Stomach (tissue), 19 donors: ENCODE measurements at places on chromosomes 16 and 17.

DNA sequence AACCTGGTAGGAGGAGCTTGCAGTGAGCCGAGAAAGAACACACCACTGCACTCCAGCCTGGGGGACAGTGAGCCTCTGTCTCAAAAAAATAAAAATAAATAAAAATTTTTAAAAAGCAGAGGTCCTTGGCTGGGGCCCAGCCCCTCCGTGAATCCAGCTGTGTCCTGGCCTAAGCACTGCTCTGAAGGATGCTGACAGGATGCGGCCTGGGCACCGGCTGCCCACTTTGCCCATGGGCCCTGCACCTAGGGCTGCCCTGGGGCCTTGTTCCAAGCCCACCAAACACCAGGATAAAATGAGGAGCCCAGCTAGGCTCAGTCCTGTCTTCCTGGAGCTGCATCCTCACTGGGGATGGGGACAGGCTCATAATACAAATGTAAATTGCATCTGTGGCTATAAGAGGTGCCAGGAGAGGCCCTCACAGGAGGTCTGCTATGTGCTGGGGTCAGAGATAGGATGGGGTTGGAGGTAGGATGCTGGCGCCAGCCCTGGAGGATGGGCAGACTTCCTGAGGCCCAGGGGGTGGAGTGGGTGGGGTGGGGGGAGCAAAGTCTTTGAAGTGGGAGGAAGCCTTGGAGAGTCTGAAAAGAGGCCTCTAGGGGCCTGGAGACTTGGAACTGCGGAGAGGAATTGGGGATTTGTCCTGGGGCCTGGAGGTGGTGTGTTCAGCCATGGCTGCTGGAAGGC lies 6.2 kb downstream of the C16orf89 start:
- DNase-seq, result no peak

- no peak for DNase-seq
Observed at GRCh38 chr16:72588551-72588950, 416.6 kb upstream of the PMFBP1 start.

GRCh38 chr16:55284718-55285099 lies 39.3 kb upstream of the IRX6 start:
- DNase-seq, result no peak

DNA sequence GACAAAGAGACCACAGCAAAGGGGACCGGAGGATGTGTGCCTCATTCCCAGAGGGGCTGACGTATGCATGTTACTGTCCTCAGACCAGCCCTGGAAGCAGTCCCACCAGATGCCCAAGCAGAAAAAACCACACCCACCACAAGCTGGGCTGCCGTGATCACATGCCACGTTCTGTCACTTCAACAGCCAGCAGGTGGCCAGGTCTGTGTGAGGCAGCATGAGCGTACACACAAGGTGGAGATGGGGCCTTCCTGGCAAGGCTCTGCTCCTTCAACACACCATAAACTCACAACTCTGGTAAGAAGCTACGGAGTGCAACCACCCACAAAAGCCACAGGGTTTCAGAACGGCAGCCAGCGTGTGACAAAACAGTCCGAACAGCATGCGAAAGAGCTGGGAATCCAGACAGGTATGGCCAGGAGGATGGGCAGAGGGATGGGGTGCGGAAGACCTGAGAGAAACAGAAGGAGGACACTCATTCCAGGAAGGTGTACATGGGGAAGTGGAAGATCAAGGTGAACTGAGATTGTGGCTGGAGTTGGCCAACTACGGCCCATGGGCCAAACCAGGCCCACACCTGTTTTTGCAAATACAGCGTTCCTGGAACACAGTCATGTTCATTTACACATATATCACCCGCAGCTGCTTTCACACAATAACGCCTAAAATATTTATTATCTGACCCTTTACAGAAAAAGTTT lies 27.9 kb downstream of the MBTPS1 start:
- DNase-seq, result peak; percentile 65

DNA sequence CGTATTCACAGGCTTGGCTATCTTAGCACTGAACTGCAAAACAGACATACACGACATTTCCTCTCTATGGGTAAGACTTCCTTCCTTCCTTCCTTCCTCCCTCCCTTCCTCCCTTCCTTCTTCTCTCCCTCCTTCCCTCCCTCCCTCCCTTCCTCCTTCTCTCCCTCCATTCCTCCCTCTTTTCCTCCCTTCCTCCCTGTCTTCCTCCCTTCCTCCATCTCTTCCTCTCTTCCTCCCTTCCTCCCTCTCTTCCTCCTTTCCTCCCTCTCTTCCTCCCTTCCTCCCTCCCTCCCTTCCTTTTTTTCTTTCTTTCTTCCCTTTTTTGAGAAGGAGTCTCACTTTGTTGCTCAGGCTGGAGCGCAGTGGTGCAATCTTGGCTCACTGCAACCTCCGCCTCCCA lies 22.4 kb upstream of the SHISA9 start:
- DNase-seq, result no peak

DNA sequence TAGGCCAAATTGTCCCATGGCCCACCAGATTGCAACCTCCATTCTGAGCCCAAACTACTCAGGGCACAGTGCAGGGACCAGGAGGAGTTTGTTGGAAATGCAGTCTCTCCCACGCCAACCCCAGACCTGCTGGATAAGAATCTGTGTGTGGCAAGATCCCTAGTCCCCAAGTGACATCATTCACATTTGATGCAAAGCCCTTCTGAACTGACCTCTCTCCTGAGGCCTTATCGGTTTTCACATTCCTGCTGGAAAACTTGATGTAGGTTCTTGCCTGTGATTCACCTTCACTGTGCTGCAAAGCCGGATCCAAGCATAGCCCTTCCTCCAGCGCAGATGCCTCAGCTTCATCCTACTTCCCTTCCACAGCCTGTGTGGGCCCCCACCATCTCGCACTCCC lies 6.6 kb upstream of the SHCBP1 start:
- no peak for DNase-seq

DNA sequence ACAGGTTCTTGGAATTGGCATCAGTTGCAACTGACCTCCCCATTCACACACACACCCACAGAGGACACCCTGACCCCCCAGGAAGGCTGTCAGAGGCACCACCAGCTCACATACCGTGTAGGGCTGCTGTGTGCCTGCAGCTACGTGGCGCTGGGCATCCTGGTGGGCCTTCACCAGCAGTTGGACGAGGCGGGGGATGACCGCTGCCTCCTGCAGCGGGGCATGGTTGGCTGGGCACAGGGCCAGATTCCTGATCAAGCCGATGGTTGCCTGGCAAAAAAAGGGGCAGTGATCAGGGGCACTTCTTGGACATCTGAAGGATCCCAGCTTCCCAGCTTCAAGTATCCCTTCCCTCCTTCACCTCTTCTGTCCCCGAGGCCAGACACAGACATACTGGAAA lies 24.2 kb upstream of the HAP1 start:
- no peak for DNase-seq

DNA sequence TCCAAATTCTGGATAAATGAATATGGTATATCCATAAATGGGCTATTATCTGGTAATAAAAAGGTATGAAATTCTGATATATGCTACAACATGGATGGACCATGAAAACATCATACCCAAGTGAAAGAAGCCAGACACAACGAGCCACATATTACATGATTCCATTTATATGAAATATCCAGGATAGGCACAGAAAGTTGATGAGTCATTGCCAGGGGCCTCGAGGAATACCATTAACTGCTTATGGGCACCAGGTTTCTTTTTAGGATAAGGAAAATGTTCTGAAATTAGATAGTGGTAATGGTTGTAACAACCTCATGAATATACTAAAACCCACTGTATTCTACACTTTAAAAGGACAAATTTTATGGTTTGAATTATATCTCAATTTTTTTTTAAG lies 123.2 kb downstream of the PITPNC1 start:
- no peak for DNase-seq

DNA sequence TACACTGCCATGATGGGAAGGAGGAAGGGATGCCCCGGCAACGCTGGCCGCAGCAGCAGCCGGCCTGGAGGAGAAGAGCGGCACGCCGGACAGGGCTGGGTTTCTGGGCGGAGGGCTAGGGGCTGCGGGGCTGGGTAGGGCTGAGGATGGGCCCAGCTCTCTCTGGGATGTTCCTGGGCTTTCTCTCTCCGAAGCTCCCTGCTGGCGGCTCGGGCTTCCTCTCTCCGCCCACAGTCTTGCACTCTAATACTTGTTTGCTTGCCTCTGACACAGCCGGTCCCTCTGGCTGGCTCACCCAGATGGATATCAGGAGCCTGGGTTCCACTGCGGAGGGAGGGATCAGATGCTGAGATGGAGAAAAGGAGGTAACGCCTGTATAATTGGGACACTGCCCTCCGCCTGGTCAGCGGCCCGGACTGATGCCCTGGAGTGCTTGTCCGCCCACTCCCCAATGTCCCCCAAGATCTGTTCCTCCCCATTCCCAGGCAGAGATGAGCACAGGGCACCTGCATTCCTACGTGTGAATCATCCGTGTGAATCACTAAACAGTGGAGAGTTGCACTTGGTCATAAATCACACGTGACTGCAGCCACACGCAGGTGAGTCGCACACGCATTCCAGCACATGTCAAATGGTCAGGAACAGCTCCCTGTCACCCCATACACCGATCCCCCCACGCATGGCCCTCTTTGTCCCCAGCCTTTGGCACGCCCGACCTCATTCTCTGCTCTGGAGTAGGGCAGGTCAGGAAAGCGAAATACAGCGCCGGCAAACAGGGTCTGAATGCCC lies at the start of gene ALOXE3:
Gene ALOXE3, minus strand, starts transcription at position 535 of the 789 bp plus-strand sequence. Its CDS starts 524 bp downstream, at position 11.
- peak; percentile 58 for DNase-seq

GRCh38 chr16:56980792-56981724 lies 8.3 kb upstream of the NLRC5 start:
- DNase-seq, result no peak
